ENCODE measurements at places on chromosomes 7 and 10.

DNA sequence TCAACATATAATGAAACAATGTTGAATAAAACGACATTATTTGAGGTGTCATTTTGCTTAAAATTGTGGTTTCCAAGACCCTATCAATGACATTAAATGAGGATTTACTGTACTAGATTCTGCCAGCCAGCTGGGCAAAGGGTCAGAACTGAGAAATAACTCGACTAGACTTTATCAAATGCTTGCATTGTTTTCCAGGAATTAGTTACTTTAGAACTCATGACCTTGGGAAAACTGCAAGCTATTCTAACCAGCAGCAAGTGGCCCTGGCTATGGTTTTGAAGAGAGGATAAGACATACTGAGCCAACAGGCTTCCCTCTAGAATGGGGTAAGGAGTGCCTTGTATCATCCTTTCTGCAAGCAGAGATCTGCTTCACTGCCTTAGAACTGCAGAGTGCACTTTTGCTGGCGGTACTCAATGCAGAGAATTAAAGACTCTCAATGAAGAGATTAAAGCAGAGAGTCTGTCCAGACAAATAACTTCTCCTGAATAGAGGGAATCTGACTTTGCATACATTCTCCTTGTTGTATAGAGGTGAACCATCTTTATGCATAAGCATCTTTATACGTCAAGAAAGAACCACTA lies 281.5 kb downstream of the ARL4A start:
- DNase-seq = no peak

DNA sequence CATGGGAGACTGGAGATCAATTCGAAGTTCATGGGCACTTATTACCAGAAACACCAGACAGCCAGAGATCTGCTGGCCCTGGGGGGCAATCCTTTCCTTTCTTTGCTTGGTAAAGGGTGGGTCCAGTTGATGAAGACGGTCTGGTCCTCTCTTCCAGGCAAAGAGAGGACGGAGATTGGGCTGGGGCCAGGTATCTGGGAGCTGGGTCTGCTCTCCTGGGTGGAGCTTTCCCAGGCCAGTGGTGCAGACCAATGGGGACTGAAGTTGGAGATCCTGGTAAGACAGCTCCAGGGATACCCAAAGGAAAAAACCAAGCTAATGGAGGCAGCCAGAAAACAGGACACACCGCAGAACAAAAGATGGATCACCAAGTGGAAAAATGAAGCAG lies 18.3 kb downstream of the NOD1 start:
- no peak for DNase-seq

GRCh38 chr10:97132273-97132672 lies 53.5 kb downstream of the SLIT1 start:
- no peak for DNase-seq

- DNase-seq = no peak
These were observed 26.5 kb upstream of the GSAP start for GRCh38 chr7:77442636-77443035.

- DNase-seq = no peak
These were observed 56.3 kb upstream of the CAMK2B start for GRCh38 chr7:44381494-44382220.

DNA sequence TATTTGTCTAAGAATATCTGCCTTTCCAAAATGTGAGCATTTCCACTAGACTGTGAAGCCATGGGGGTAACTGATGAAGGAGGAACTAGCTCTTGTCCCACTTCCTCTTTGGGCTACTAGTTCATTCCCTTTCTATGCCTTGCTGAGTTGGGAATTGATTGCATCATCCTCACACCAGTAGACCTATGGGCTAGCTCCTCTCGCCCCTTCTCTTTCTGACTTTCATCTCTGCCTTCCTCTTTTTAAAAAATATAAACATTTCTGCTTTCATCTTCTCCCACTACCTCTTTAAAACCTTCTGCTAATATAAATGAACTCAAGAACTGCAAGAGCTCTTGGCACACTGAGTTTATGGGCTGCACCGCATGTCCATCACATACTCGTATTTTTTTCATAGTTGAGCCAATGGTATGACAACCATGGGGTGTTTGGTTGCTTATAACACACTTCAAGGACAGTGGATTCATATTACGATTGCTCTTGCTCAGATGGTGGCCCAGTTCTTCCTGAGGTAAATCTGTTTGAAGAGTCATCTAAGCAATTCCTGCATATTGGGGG lies 182.0 kb downstream of the REEP3 start:
- no peak for DNase-seq

DNA sequence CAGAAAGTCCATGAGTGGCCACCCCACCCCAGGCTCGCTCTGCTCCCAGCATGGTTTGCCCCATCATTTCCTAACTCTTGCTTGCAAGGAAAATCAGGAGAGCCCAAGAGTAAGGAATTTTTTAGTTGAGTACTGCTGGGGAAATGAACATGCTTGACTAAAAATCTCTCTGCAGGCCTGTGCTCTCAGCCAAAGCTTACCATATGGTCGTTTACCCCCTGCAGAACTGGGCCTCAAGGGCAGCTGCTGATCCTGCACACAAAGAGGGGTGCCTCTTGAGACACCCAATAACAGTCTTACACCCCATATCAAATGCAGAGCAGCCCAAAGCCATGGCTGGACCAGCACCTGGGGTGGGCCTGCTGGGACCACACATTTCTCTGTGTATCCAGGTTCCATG lies 183.2 kb downstream of the CXCL12 start:
- DNase-seq = no peak

- no peak for DNase-seq
These were observed 38.4 kb downstream of the PTPRE start for GRCh38 chr10:127945341-127945758.

GRCh38 chr7:24494832-24495231 lies 78.4 kb upstream of the PALS2 start:
- DNase-seq = no peak

GRCh38 chr10:55146032-55146431 lies 345.0 kb upstream of the PCDH15 start:
- no peak for DNase-seq

- DNase-seq = no peak
These were observed 23.0 kb upstream of the EGFR start for GRCh38 chr7:54995610-54996363.

DNA sequence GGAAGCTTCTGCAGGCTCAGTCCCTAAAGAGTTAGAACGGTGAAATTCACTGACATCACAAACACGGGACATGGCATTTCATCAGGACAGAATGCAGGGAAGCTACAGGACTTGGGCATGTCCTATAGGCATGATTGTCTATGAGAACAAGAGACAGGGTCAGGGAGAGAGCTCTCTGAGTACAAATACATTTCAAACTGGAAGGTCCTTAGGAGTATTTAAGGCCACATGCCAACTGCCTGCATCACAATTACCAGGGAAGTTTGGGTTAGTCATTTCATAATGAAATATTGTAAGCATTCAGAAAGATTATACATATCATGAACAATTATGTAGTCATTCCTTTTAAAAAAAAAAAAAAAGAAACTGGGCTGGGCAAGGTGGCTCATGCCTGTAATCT lies 71.3 kb downstream of the CREB3L2 start:
- no peak for DNase-seq

GRCh38 chr10:62911210-62911963 lies 95.2 kb upstream of the EGR2 start:
- no peak for DNase-seq

DNA sequence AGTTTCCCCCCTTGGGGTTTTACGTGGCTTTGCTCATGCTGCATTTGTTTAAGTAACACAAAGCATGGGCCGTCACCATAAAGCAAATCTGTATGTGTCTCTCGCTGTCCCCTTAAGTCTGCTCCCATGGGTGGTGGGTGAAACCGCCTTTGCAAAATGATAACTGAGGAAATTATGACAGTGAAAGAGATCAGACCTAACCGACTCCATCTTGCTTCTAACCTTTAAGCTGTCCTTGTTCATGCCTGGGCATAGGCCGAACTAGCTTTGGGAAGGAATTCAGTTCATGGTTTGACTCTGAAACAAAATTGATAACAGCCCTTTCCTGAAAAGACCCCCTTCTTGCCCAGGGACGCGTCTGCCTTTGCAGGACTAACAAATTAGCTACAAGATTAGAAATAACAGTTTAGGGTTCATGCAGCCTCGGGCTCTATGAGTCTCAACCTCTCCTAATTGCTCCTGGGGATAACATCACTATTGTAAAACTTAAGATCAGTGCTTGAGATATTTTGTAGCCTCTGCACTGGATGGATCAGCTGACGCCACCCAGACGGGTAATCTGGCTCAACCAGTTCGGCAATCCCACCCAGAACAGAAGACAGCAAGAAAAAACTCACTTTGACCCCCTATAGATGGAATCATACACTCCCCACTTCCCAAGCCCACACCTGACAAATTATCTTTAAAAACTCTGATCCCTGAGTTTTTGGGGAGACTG lies 623.7 kb downstream of the TYW1 start:
- DNase-seq = no peak

- no peak for DNase-seq
These were observed 135.2 kb upstream of the GDF10 start for GRCh38 chr10:47164800-47165128.

- no peak for DNase-seq
These were observed 145.7 kb upstream of the CHST15 start for GRCh38 chr10:124239134-124239533.

GRCh38 chr10:12806228-12807095 lies 195.1 kb downstream of the CCDC3 start:
- no peak for DNase-seq

DNA sequence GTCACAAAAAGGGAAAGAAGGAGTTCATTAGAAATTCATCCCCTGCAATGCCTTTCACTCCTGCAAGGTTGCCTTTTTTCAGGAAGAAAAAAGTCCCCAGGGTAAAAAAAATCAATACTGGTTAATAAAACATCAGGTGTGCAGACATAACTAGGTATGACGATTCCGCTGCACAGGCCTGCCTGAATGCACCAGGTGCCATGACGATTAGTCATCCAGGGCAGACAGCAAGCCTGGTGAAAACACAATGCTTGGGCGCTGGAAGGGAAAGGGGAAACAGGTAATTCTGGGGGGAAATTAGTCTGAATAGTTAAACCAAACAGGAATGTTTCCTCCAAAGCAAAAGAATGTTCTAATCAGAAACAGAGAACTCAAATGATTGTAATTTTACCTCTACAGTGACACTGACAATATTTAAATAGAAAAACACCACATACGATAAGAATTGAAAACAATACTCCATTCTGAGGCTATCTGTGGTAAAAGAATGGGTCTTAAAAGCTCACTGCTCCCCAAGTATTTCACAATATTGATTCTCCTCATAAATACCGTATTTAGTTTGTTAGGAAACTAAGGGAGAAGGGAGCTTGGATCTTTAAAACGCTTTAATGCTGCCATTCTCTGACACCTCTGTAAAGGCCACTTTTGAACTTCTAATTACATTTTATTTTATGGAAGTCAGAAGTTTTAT lies 45.2 kb downstream of the VPS41 start:
- no peak for DNase-seq

DNA sequence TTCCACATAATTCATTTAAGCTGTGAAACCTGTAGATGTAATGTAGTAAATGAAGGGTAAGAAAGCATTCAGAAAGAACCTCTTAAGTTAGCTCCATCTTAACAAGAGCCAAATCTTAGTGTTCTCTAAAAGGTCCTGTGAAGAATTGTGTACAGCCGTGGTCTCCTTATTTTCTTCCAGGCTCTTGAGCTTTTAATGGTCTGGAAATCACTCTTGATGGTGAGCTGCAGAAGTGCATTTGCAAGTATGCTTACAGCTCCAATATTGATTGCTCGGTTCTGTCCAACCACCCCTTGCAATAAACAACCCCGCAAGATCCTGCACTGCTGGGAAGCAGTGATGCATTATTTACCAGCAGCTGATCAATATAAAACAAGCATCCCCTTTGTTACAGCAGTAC lies 690.8 kb upstream of the FZD8 start:
- no peak for DNase-seq

- DNase-seq = no peak
These were observed 24.3 kb downstream of the PDZD8 start for GRCh38 chr10:117350909-117351308.

All from upper lobe of right lung (tissue), 1 donor.